Cardiac muscle cell (in vitro differentiated cells and primary cell): ENCODE measurements at places on chromosomes 7 and 10. TPM values are rescaled to one million over a fixed set of nuclear protein-coding genes. Genes with fewer than 3 reads are reported as not detected.

DNA sequence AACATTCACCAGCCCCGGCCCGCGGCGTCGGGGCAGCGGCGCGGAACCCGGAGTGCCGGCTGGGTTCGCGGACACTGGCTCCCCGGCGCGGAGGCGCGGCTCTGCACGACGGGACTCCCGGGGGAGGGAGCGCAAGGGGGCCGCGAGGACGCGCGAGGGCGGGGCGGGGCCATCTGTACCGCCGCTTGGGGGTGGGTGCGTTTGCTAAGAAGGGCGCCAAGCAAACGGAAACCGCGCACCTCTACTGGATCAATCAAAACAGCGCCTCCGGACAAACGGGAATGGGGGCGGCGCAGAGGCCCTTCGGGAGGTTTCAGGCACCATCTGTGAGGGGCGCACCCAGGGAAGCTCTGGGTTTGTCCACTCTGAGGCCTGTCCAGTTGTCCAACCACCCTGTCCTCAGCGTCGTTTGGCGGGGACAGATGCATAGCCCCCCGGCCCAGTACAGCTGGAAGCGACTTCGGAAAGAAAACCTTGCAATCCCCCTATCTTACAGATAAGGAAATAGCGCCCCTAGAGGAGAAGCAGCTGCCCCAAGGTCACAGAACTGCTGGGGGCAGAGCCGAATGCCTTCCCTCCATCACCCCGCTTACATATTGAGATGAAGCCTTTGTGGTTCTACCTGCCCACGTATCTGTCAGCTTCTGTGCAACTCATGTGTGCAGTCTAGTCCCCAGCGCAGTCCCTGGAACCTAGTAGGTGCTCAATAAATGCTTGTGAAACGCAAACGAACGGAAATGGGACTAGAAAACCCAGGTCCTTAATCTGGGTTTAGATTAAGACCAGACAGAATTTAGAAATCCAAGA is 10.7 kb upstream of the SLIT1 start:
- no peak overlapping the region for H3K27ac ChIP-seq
- no peaks in the 10 kb centered on the region for H3K36me3 ChIP-seq
- peaks cover 2% of the 10 kb centered on the region for H3K4me1 ChIP-seq
- peak overlapping the region; percentile 35 for H3K4me3 ChIP-seq
- H3K27me3 ChIP-seq: peaks cover 51% of the 10 kb centered on the region

DNA sequence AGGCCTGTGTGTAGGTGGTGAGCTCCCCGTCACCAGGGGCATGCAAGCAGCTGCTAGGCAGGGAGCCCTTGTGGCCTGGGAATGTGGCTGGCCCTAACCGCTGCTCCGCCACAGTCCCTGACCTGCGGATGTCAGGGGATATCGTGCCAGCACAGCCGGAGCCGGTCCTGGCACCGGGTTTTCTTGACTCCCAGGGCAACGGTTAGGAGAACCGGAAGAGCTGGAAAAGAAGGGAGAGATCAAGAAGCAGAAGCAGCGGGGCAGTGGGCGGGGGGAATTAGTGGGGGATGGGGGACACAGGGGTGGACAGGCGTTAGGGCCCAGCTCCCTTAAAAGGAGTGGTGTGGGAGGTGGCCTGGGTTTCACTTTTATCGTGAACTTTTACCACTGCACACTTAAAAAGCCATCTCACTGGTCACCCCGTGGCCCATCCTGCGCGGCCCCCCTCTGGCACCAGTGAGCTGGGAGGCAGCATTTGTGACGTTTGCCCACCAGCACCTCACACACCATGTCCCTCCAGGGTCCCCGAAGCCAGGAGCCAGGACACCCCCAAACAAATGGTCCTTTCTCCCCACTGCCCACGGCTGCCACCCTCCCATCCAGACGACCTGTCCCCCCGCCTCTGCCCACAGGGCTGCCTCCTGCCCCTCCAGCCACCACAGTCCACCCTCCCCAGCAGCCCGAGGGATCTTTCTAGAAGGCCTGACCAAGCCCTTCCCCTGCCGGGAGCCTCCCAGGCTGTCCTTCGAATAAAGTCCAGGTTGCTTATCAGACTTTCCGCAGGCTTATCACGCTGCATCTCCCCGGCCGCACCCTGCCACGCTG is 1.8 kb upstream of the MICALL2 start:
- no peaks in the 10 kb centered on the region for H3K27me3 ChIP-seq
- H3K36me3 ChIP-seq: no peaks in the 10 kb centered on the region
- no peaks in the 10 kb centered on the region for H3K4me1 ChIP-seq
- peak overlapping the region; percentile 36 for H3K27ac ChIP-seq
- peak; percentile 38 for DNase-seq
- H3K4me3 ChIP-seq: no peak overlapping the region

DNA sequence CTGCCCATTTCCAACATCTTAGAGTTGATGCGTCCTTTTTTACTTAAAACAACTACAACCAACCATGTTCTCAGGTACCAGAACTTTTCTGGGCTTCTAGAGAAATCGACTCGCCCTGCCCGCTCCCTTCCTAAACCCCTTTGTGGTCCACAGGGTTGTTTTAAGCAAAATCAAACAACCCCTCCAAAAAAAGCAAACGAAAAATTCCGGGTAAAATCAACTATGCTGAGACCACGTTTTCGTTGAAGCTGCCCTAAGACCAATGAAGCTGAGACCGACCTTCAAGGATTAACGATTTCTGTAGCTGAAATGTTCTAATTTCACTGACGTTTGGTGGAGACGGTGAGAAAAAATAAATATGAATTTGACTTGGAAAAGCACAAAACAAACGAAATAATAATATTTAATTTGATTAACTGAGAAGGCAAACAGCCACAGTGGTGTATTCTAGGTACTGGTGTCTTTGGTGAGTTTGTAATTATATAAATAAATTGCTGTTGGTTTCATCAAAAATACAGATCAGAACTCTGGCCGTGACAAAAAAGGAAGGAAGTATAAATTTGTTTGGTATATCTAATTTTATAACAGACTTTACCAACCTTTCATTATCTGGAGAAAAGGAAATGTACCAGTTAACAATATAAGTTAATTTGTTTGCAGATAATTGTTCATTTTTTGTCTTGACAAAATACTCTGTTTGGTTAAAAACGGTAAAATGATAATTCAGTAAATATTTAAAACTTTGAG is 4.7 kb upstream of the IGF2BP3 start:
- no peak for DNase-seq
- H3K27me3 ChIP-seq: no peaks in the 10 kb centered on the region
- H3K4me3 ChIP-seq: peak overlapping the region; percentile 72
- H3K36me3 ChIP-seq: no peaks in the 10 kb centered on the region

GRCh38 chr7:96479015-96479645 is 157.2 kb upstream of the SLC25A13 start:
- no peaks in the 10 kb centered on the region for H3K27me3 ChIP-seq
- H3K4me1 ChIP-seq: no peaks in the 10 kb centered on the region
- no peak overlapping the region for H3K27ac ChIP-seq

DNA sequence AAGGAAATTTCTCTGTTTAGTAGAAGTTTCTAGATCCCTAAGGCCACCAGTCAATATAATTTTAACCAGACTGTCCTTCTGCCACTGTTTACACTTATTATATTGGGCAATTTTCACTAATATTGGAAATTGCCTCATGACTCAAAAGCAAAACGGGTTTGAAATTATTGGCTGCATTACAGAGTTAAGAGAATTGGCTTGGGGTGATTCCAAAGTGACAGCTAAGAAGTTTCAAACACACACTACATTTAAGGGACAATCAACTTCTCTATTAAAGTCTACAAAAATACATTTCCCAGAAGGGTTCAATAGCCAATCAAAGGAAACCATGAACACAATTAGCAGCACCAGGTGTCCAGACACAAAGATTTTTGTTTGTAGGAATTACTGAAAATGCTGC is 111.9 kb downstream of the NEBL start:
- H3K36me3 ChIP-seq: peaks cover 63% of the 10 kb centered on the region
- no peaks in the 10 kb centered on the region for H3K27me3 ChIP-seq
- DNase-seq: no peak
- H3K4me3 ChIP-seq: no peak overlapping the region

- H3K27me3 ChIP-seq: no peaks in the 10 kb centered on the region
- H3K4me1 ChIP-seq: no peaks in the 10 kb centered on the region
- no peak overlapping the region for H3K27ac ChIP-seq
- DNase-seq: peak; percentile 69
Observed at GRCh38 chr7:73451780-73452398, 18.3 kb downstream of the FZD9 start.

- H3K27ac ChIP-seq: no peak overlapping the region
- no peaks in the 10 kb centered on the region for H3K36me3 ChIP-seq
- peaks cover 4% of the 10 kb centered on the region for H3K4me1 ChIP-seq
- no peak for DNase-seq
- peaks cover 87% of the 10 kb centered on the region for H3K27me3 ChIP-seq
Observed at GRCh38 chr7:129775695-129776361, 164.3 kb downstream of the NRF1 start.

GRCh38 chr10:128576943-128577670 is 450.9 kb upstream of the MKI67 start:
- peaks cover 16% of the 10 kb centered on the region for H3K4me1 ChIP-seq
- DNase-seq: peak; percentile 11
- no peak overlapping the region for H3K27ac ChIP-seq
- no peaks in the 10 kb centered on the region for H3K27me3 ChIP-seq

GRCh38 chr10:3502673-3503072 is 282.3 kb downstream of the KLF6 start:
- H3K36me3 ChIP-seq: no peaks in the 10 kb centered on the region
- no peak overlapping the region for H3K27ac ChIP-seq
- H3K4me1 ChIP-seq: no peaks in the 10 kb centered on the region
- H3K4me3 ChIP-seq: no peak overlapping the region
- no peak for DNase-seq

DNA sequence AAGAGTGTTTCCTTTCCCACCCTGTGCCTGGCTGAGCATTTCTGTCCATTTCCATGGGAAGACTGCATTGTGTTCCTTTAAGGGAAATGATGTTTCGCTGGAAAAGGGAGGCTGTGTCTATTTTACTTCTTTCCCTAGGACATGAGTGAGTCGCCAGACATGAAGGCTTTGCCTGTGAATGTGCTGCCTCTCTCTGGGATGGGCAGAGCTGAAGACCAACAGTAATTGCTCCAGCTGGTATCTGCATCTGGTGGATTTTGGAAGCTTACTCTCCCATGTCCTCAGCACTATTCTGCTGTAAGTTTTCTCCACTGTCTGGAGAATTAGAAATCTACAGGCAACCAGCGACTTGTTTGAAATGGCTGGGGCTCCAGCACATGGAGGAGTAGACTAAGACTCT is 264.6 kb upstream of the BMPER start:
- no peak overlapping the region for H3K27ac ChIP-seq
- H3K36me3 ChIP-seq: no peaks in the 10 kb centered on the region
- peaks cover 17% of the 10 kb centered on the region for H3K4me1 ChIP-seq
- no peaks in the 10 kb centered on the region for H3K27me3 ChIP-seq

DNA sequence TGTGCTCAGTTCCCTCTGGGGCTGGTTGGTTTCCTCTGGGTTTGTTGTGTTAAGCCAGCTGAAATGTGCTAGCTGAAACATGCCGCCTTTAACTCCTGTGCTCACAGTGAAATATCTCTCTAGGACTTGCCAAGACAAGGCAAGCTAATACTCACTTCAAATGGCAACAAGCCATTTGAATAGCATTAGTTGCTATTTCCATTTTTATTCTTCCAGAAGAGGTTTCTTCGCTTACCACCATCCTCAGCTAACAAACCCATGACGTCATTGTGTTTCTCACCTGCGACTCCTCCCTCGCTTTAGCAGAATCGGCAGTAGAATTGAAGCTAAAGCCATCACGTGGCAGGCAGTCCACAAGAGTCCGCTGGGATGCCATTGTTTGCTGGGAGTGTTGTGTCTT is 61.3 kb downstream of the ZNF22 start:
- H3K27me3 ChIP-seq: no peaks in the 10 kb centered on the region
- H3K4me1 ChIP-seq: no peaks in the 10 kb centered on the region
- no peak overlapping the region for H3K4me3 ChIP-seq
- no peak for DNase-seq
- no peak overlapping the region for H3K27ac ChIP-seq

- H3K27ac ChIP-seq: no peak overlapping the region
- H3K36me3 ChIP-seq: peaks cover 22% of the 10 kb centered on the region
- H3K4me1 ChIP-seq: peaks cover 3% of the 10 kb centered on the region
Observed at GRCh38 chr7:6618621-6619020, 3.2 kb downstream of the ZNF853 start.

DNA sequence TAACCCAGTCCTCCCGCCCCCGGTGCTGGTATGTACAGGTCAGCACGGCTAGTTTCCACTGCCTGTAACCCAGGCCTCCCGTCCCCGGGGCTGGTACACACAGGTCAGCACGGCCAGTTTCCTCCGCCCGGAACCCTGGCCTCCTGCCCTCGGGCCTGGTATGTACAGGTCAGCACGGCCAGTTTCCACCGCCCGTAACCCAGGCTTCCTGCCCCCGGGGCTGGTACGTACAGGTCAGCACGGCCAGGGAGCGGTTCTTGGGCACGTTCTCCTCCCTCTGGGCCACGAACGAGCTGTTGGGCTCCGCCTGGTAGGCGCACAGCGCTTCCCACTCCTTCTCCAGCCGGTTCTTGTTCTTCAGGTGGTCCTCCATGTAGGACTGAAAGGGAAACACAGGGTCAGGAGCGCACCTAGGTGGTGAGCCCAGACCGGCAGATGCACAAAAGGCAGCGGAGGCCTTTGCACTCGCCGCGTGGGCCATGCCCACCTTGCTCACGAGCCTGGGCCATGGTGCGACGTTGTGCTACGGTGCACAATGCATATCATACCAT is 284.4 kb downstream of the DNAJB6 start:
- no peak for DNase-seq
- no peaks in the 10 kb centered on the region for H3K36me3 ChIP-seq
- H3K27me3 ChIP-seq: no peaks in the 10 kb centered on the region
- H3K27ac ChIP-seq: no peak overlapping the region
- no peaks in the 10 kb centered on the region for H3K4me1 ChIP-seq

- no peaks in the 10 kb centered on the region for H3K4me1 ChIP-seq
- no peaks in the 10 kb centered on the region for H3K36me3 ChIP-seq
- no peak for DNase-seq
- no peak overlapping the region for H3K27ac ChIP-seq
Observed at GRCh38 chr10:7337431-7338171, 73.2 kb downstream of the SFMBT2 start.

DNA sequence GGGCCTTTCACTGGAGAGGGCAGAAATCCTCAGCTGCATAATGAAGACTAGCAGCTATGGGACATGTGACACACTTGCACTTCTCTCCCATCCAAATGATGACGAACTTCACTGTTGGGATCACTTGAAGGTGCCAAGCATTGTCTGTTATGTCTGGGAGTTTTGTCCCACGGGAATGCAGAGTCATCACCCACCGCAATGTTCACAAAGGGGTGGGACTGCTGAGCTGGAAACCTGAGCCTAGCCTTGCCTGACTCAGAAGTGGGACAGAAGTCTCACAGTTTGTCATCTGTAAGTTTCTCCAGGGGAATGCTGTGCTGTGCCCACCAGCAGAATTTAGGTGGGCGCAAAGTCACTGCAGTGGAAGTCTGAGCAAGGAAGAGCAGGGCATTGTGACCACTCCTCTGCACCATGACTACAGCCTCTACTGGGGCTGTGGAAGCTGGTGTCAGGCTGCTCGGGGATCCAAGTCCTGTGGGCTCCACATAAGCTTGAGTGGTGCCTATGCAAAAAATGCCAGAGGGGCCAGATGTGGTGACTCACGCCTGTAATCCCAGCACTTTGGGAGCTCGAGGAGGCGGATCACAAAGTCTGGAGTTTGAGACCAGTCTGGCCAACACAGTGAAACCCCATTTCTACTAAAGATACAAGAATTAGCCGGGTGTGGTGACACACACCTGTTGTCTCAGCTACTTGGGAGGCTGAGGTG is 472.0 kb upstream of the CNTNAP2 start:
- H3K27ac ChIP-seq: no peak overlapping the region
- H3K4me1 ChIP-seq: no peaks in the 10 kb centered on the region

The CAMK2B gene
- polyA plus RNA-seq: 17.7 and 19.3 TPM in 2 replicates

The GPNMB gene
- 1.3 and 1.6 TPM in 2 replicates for polyA plus RNA-seq

The KCNIP2 gene
- polyA plus RNA-seq: 35.7 and 47.5 TPM in 2 replicates

The SORCS3 gene
- 9.3 and 14.3 TPM in 2 replicates for polyA plus RNA-seq

The MRC1 gene
- polyA plus RNA-seq: 0.07 and 0.22 TPM in 2 replicates

The PRSS37 gene
- 0.12 and 0.34 TPM in 2 replicates for polyA plus RNA-seq

The CNNM1 gene
- polyA plus RNA-seq: 1.7 and 2.3 TPM in 2 replicates

The PNLIPRP2 gene
- polyA plus RNA-seq: not detected in 2 replicates

The COL13A1 gene
- 57.2 and 95.2 TPM in 2 replicates for polyA plus RNA-seq

The DRGX gene
- polyA plus RNA-seq: not detected in 2 replicates
